Breast epithelium (tissue), 4 donors: ENCODE measurements at places on chromosomes 2 and 18. TPM values are rescaled to one million over a fixed set of nuclear protein-coding genes. Genes with fewer than 3 reads are reported as not detected.

Gene HOXD4
- 5.8 TPM for total RNA-seq

DNA sequence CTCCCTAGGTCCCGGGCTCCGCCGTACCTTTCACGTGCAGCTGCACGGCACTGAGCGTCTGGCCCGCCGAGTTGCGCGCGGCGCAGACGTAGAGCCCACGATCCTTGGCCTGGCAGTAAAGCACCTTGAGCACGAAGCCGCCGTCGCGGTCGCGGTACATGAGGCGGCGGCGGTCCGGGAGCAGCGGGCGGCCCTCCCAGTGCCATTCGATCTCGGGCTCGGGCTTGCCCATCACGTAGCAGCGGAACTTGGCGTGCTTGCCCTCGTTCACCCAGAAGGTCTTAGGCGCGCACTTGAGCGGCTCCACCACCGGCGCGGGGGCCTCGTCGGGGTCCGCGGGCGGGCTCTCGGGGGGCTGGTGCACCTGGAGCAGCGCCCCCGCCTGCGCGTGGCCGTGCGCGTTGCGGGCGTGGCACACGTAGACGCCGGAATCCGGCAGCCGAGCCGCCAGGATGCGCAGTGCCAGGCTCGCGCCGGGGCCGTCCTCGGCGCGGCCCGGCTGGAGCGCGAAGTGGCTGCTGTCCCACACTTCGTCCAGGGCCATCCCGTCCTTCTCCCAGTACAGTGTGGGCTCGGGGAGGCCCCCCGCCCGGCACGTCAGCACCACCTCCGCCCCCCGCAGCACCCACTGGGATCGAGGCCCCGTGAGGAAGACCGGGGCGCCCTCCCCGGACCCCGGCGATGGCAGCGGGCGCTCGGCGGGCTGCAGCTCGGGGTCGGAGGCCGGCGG is 980 bp downstream of the OBSL1 start:
- H3K4me3 ChIP-seq: peak overlapping the region; percentile 99
- no peaks in the 10 kb centered on the region for H3K4me1 ChIP-seq
- peak overlapping the region; percentile 93 for H3K27ac ChIP-seq
- H3K36me3 ChIP-seq: no peaks in the 10 kb centered on the region
- no peak for DNase-seq

Gene C2orf81
- total RNA-seq: 1.6 TPM

DNA sequence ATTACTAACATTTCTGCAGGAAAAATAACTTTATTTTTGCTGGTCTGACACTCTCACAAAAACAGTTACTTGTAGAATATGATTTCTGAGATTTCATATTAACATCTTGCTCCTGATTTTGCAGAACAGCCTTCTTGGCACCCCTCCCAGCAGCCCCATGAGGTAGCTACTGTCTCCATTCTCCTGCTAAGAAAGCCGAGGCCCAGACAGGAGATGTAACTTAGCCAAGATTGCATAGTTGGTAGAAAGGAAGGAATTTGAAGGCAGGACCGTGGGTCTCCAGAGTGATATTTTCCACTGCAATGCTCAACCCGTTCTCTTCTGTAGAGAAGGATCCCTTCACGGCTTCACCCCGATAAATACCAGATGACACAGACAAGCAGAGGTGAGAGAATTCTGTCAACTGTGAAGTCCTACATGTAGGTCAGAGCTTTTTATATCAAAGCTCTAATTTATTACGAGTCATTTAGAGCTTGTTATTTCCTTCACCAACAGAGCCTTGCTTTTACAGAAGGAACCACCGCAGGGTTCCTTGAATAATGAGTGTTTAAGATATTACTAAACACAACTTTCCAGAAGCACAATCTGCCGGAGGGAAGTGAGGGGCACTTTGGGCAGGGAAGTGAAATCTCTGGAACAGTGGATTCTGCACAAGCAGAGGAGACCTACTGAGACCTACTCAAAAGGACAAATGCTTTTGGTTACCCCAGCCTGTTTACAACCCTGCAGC is 48.0 kb upstream of the MYCN start:
- no peak overlapping the region for H3K27ac ChIP-seq
- no peaks in the 10 kb centered on the region for H3K4me1 ChIP-seq
- H3K36me3 ChIP-seq: no peaks in the 10 kb centered on the region
- H3K27me3 ChIP-seq: no peaks in the 10 kb centered on the region
- DNase-seq: no peak
- no peak overlapping the region for H3K4me3 ChIP-seq

- H3K4me1 ChIP-seq: peaks cover 53% of the 10 kb centered on the region
- no peaks in the 10 kb centered on the region for H3K27me3 ChIP-seq
- H3K36me3 ChIP-seq: no peaks in the 10 kb centered on the region
- peak overlapping the region; percentile 34 for H3K4me3 ChIP-seq
- peak overlapping the region; percentile 97 for H3K27ac ChIP-seq
- DNase-seq: peak; percentile 90
These were observed 9.9 kb downstream of the TMBIM1 start for GRCh38 chr2:218282173-218282991.

DNA sequence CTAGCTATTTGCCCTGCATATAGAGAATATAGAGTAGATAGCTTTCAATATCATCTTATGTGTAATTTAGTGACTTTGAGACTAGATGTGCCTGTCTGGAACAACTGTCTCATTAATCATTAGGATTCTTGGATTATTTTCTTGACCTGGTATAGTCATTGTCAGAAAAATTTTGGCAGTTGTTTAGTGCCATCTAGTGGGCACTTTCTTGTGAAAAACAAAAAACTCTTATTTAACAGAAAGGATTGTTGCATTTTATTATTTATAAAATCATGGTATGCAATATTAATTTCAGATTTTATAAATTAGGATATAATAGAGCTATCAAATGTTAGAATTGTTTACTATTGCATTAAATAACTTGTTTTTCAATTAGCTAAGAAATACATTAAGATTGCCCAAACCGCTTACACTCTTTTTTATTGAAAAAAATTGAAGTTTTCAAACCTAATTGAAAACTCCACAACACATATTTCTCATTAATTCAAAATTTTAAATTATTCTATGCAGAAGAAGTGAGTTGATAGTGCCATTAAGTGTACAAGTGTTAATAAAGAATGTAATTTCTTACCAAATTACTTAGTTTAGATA is 80.3 kb downstream of the DYNAP start:
- no peaks in the 10 kb centered on the region for H3K36me3 ChIP-seq
- no peaks in the 10 kb centered on the region for H3K27me3 ChIP-seq
- no peaks in the 10 kb centered on the region for H3K4me1 ChIP-seq

- no peaks in the 10 kb centered on the region for H3K36me3 ChIP-seq
- H3K27me3 ChIP-seq: no peaks in the 10 kb centered on the region
- DNase-seq: peak; percentile 39
- H3K4me3 ChIP-seq: no peak overlapping the region
- H3K4me1 ChIP-seq: no peaks in the 10 kb centered on the region
These were observed 298.2 kb upstream of the SALL3 start for GRCh38 chr18:78681396-78681795.

Gene MC2R
- not detected for total RNA-seq

- no peak for DNase-seq
- no peaks in the 10 kb centered on the region for H3K36me3 ChIP-seq
- H3K27me3 ChIP-seq: no peaks in the 10 kb centered on the region
- H3K27ac ChIP-seq: no peak overlapping the region
These were observed 600.7 kb upstream of the ID2 start for GRCh38 chr2:8081130-8081529.

GRCh38 chr2:24779116-24779515 is 14.1 kb downstream of the PTRHD1 start:
- no peak overlapping the region for H3K27ac ChIP-seq
- H3K4me1 ChIP-seq: no peaks in the 10 kb centered on the region
- no peak overlapping the region for H3K4me3 ChIP-seq
- no peaks in the 10 kb centered on the region for H3K36me3 ChIP-seq
- no peak for DNase-seq

GRCh38 chr2:217913436-217913835 is 89.4 kb downstream of the TNS1 start:
- H3K27ac ChIP-seq: peak overlapping the region; percentile 90
- no peaks in the 10 kb centered on the region for H3K36me3 ChIP-seq
- DNase-seq: no peak
- H3K27me3 ChIP-seq: no peaks in the 10 kb centered on the region
- peaks cover 29% of the 10 kb centered on the region for H3K4me1 ChIP-seq

DNA sequence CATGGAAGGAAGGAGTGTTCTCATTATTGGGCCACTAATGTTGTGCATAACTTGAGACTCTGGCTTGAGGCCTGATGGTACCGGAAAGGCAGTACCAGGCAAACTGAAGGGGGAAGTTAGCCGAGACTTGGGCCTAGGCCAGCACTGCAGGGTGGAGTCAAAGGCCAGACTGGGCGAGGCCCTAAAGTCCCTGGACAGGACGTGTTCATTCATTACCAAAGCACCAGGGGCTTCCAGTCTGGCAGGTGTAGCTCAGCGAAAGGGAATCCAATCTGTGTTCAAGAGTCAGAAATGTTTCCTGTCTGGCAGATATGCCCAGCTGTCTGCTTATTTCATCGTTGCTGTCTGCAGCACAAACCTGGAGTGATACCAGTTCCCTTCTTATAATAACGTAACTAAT is 4.7 kb upstream of the ITSN2 start:
- H3K36me3 ChIP-seq: no peaks in the 10 kb centered on the region
- H3K27me3 ChIP-seq: no peaks in the 10 kb centered on the region
- no peaks in the 10 kb centered on the region for H3K4me1 ChIP-seq
- peak; percentile 63 for DNase-seq

Gene DNAJC5G
- total RNA-seq: not detected

DNA sequence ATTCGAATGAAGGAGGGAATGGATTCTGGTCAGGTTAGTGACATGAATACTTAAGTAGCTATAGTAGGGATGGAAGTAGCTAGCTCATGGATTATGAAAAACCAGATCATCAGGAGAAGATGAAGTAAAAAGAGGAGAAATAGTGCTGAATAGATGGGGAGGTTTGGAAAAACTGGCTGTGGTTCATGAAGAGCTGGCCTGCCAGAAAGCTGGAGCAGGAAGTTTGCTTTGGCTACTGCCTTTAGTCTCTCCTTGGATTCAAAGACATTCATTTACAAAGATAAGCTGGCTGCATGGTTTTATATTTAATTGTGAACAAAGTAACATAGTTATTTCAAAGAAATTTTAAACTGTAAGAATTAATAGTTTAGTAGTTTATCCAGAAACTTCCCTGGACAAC is 567.0 kb downstream of the RIT2 start:
- DNase-seq: no peak
- no peaks in the 10 kb centered on the region for H3K36me3 ChIP-seq
- H3K27me3 ChIP-seq: no peaks in the 10 kb centered on the region
- H3K4me1 ChIP-seq: no peaks in the 10 kb centered on the region

GRCh38 chr2:204479557-204479956 is 65.7 kb upstream of the PARD3B start:
- H3K27me3 ChIP-seq: no peaks in the 10 kb centered on the region
- H3K4me1 ChIP-seq: no peaks in the 10 kb centered on the region
- no peak overlapping the region for H3K4me3 ChIP-seq
- no peak overlapping the region for H3K27ac ChIP-seq

GRCh38 chr2:65043001-65043400 is 13.2 kb upstream of the CEP68 start:
- no peaks in the 10 kb centered on the region for H3K36me3 ChIP-seq
- DNase-seq: no peak
- no peak overlapping the region for H3K27ac ChIP-seq
- H3K4me3 ChIP-seq: no peak overlapping the region
- no peaks in the 10 kb centered on the region for H3K27me3 ChIP-seq

DNA sequence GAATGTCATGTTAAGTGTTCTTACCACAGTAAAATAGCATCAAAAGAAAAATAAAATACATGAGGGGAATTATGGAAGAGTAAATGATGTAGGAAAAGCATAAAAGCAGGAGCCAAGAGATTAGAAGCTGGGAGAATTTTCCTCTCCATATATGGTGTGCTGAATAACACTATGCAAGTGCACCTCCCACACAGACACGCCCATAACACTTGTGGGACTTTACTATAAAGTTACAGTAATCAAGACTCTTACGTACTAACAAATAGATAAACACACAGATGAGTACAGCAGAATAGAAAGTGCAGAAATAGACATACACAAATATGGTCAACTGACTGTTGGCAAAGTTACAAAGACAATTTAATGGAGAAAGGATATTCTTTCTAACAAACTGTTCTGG is 16.0 kb upstream of the SPHKAP start:
- H3K4me1 ChIP-seq: no peaks in the 10 kb centered on the region
- no peaks in the 10 kb centered on the region for H3K36me3 ChIP-seq
- no peaks in the 10 kb centered on the region for H3K27me3 ChIP-seq
- DNase-seq: no peak
- no peak overlapping the region for H3K4me3 ChIP-seq

DNA sequence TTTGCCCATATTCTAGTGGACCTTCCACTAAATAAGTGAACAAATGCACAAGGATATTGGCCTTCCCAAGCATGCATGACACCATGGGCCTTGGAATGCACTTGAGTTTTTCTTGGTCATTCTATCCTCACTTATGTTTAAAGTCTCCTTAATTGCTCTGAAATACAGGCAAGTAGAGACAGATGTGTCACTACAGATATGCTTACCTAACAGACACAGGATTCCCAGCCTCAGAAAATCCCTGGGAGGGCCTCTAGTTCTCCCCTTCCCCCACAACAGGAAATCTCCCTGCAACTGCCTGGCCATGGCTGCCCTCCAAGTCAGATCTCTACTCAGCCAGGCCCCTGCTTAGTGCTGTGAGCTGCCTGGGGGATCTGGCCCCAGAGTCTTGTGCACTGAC is 445.2 kb downstream of the IRS1 start:
- DNase-seq: no peak
- H3K4me3 ChIP-seq: no peak overlapping the region
- no peaks in the 10 kb centered on the region for H3K4me1 ChIP-seq
- no peak overlapping the region for H3K27ac ChIP-seq
- no peaks in the 10 kb centered on the region for H3K36me3 ChIP-seq
- H3K27me3 ChIP-seq: no peaks in the 10 kb centered on the region

Gene SNORC
- 9.2 TPM for total RNA-seq

DNA sequence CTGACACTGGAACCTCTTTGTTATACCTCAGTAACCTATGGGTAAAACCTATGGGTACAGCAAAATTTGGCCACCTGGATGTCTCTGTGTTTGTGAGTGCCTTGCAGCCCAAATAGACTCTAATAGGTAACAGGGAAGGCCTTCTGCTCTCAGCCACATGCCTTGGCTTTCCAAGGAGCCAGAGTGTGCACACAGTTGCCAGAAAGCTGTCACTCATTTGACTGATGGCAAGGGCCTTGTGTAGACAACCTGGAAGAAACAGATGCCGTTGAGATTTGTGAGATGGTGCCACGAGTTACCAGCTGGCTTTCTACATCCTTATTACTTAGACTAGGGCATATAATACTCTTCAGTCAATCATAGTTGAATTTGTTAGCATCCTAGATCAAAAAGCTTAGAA is 90.1 kb upstream of the RAB12 start:
- H3K4me3 ChIP-seq: no peak overlapping the region
- H3K27me3 ChIP-seq: no peaks in the 10 kb centered on the region
- H3K4me1 ChIP-seq: no peaks in the 10 kb centered on the region
- no peak for DNase-seq
- H3K27ac ChIP-seq: no peak overlapping the region

GRCh38 chr2:201733544-201733943 is 35.1 kb upstream of the MPP4 start:
- no peak overlapping the region for H3K27ac ChIP-seq
- peaks cover 3% of the 10 kb centered on the region for H3K36me3 ChIP-seq
- DNase-seq: no peak
- H3K4me3 ChIP-seq: no peak overlapping the region
- H3K27me3 ChIP-seq: no peaks in the 10 kb centered on the region

Gene LRP2
- under 0.01 TPM for total RNA-seq

GRCh38 chr2:10042301-10043161 is 819 bp upstream of the KLF11 start:
- peak overlapping the region; percentile 81 for H3K27ac ChIP-seq
- no peaks in the 10 kb centered on the region for H3K36me3 ChIP-seq
- no peak for DNase-seq
- H3K4me1 ChIP-seq: no peaks in the 10 kb centered on the region
- H3K27me3 ChIP-seq: no peaks in the 10 kb centered on the region

- H3K36me3 ChIP-seq: no peaks in the 10 kb centered on the region
- no peak for DNase-seq
- H3K27me3 ChIP-seq: no peaks in the 10 kb centered on the region
- H3K4me1 ChIP-seq: no peaks in the 10 kb centered on the region
- H3K4me3 ChIP-seq: no peak overlapping the region
These were observed 19.8 kb downstream of the EPHA4 start for GRCh38 chr2:221552291-221552690.
